ENCODE measurements at places on chromosomes 16 and 17.
A peak's percentile ranks its signal among the peaks of the same experiment; 100 is the strongest.

DNA sequence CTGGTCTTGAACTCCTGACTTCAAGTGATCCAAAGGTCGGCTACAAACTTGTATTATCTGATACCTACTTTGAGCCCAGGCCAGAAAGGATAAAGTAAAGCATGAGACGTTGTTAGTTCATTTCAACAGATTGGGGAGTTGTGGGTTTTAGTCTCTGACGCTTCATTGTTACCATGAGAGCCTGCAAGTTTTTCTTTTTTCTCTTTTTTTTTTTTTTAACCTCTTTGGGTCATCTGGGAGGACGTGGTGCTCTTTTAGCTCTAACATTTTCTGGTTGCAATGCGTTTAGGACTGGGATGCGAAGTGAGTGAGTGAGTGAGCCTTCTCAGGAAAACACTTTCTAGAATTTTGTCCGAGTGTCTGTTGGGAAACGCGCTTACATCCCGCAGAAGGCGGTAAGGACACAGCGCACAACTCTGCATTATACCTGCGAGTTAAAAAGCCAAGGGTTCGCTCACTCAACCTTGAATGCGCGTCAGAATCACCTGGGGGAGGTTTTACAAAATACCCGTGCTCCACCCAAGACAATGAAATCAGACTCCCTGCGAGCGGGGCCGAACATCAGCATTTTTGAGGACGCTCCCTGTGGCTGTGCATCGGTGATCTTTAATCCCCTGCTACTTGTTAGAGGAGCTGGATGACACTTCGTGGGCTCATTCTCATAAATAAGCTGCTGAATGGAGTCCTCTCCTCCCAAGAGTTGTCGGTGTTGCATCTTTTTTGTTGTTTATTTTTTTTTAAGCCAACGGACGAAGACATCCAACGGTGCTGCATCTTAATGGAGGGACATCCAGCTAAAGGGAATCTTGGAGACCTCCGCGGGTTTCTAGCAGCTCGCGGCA lies 629 bp upstream of the RNF135 start:
- DNase-seq: no peak

DNA sequence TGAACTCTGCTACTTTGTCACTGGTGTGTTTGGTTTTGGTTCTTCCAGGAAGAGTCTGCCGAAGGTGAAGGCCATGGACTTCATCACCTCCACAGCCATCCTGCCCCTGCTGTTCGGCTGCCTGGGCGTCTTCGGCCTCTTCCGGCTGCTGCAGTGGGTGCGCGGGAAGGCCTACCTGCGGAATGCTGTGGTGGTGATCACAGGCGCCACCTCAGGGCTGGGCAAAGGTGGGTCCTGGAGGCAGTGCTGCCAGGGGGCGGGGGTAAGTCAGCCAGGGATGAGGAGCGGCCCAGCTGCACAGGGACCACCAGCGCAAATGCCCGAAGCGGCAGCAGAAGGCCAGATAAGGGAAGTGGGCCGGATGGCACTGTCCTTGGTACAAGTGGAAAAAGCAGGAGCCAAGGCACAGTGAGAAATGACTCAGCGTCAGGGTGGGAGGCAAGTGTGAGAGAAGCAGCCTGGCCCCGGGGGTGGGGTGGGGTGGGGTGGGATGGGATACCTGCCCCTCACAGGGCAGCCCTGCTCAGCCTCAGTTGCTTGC lies 41.9 kb downstream of the TMEM11 start:
- no peak for DNase-seq

- no peak for DNase-seq
These were observed 39.8 kb downstream of the ABCA5 start for GRCh38 chr17:69287168-69287567.

DNA sequence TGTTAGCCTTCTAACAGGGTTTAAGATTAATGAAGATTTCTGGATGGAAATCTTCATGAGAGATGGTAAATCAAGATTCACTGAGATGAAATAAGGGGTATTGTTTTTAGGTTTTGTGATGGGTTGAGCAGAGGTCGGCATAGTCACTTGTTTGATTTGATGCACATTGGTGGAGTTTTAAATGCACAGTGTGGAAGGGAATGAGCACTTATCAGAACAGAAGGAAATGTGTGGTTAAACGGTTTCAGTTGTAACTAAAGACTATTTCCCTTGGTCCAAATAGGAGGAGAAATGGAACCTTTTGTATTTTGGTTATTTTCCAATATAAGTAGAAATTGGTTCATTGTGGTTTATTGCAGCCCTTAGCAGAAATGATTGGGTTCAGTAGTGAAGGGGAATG lies 34.1 kb downstream of the CBFB start:
- no peak for DNase-seq

GRCh38 chr16:67162506-67163163 lies 1.9 kb upstream of the HSF4 start:
- no peak for DNase-seq

GRCh38 chr17:2786176-2786881 lies 9.9 kb upstream of the RAP1GAP2 start:
- peak; percentile 36 for DNase-seq

DNA sequence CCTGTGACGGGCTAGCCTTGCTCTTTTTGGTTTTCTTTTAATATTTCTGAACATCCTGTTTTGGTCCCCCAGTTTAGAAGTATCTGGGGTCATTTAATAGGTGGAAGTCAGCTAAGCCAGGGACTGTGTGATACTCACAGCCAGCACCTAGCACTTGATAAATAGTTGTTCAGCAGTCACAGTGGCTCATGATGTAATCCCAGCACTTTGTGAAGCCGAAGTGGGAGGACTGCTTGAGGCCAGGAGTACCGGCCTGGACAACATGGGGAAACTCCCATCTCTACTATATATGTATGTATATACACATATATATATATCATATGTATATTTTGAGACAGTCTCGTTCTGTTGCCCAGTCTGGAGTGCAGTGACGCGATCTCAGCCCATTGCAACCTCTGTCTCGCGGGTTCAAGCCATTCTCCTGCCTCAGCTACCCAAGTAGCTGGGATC lies 1.8 kb upstream of the ZNRF1 start:
- DNase-seq: no peak

DNA sequence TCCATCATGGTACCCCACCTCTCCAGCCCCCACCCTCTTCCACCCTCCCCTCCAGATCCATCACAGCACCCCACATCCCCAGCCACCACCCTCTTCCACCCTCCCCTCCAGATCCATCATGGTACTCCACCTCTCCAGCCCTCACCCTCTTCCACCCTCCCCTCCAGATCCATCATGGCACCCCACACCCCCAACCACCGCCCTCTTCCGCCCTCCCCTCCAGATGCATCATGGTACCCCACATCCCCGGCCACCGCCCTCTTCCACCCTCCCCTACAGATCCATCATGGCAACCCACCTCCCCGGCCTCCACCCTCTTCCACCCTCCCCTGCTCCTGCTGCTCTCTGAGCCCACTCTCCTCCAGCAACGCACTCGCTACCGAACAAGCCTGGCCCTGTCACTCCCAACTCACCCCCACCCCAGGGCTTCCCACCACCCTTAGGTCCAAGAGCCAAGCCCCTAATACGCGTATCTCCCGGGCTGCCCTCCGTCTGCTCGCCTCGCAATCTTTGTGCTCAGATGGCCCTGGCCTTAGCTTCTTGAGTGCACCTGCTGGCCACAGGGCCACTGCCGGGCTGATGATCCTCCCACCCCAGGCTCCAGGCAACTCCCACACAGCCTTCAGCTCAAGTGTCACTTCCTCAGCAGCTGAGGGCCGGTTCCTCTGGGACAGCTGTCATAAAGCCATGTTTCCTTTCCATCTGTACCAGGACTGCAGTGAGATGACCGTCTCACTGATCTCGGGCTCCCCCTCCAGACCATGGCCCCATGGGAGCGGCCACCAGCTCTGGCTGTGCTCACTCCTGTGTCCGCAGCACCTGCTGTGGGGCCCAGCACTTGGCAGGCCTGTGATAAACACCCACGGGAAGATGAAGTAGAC lies 25.5 kb downstream of the KDM8 start:
- DNase-seq: no peak

DNA sequence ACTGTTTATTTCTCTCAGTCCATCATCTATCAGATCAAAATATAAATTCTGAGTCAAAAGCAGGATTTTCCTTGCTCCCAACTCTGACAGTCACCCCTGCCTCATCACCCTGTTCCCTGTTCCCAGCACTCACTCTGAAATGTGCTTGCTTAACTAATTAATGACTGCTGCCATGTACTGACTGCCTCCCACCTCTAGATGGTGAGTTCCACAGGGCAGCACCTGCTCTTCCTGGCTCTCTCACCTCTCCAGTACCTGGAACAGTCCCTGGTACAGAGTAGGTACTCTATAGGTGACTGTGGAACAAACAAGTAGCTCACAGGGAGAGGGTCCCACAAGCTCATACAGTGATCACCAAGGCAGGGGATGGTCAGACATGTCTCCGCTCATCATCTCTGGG lies 114.3 kb upstream of the C16orf82 start:
- no peak for DNase-seq

- DNase-seq: no peak
These were observed 516.8 kb downstream of the MAF start for GRCh38 chr16:79083508-79084299.

- DNase-seq: no peak
These were observed 3.3 kb upstream of the LAT start for GRCh38 chr16:28981517-28981916.

- no peak for DNase-seq
These were observed 85.9 kb upstream of the TBX2 start for GRCh38 chr17:61313461-61314326.

DNA sequence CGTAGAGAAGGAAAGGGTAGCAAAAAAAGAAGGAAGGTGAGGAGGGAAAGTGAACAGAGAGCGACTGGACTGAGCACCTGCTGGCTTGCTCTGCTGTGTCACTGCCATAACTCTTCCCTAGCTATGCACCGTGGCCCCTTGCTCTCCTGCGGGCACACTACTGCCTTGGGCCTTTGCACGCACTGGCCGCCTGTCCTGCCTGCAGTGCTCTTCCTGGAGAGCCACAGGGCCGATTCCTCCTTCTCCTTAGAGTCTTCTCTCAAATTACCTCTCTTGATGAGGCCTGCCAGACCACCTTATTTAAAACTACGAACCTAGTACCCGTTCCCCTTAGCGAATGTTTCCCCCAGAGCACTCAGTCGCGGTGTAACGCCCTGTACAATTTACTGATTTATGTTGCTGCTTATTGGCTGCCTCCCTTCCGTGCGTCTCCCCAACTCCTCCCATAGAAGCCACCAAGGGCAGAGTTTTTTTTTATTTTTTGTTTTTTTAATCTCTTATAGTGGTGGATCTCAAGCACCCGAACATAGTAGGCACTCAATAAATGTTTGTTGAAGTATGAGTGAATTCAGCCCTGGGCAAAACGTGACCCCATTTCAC lies 70.3 kb downstream of the RAI1 start:
- no peak for DNase-seq

GRCh38 chr16:67822511-67822910 lies 15.8 kb downstream of the TSNAXIP1 start:
- no peak for DNase-seq

- no peak for DNase-seq
These were observed 11.0 kb upstream of the DPEP1 start for GRCh38 chr16:89602273-89602951.

DNA sequence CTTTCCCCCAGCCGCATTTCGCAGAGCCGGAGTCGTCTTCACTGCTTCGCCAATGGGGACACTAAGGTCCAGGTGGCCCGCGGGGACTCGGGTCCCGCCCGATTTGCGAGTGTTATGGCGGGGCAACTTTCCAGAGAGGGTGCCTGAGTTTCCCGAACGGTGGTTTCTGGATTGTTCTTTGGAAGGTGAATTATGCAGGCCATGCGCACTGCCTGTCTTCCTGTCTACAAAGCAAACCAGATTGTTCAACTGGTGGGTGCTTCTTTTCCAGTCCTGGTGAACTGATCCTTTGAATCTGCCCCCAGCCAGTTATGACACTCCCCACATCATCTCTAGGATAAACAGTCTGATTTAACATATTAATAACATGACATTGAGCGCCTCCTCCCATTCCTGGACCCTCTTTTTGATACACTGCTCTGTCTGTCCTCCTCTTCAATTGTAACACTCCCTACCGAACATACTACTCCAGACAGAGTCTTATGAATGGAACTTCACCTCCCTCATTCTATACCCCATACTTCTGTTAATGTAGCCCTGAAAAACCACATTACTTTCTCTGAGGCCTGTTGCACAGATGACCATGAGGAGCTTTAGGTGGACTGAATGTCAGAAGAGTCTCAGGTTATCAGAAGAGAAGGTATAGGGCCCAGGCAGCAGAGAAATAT lies 159.0 kb downstream of the RAB11FIP4 start:
- no peak for DNase-seq

DNA sequence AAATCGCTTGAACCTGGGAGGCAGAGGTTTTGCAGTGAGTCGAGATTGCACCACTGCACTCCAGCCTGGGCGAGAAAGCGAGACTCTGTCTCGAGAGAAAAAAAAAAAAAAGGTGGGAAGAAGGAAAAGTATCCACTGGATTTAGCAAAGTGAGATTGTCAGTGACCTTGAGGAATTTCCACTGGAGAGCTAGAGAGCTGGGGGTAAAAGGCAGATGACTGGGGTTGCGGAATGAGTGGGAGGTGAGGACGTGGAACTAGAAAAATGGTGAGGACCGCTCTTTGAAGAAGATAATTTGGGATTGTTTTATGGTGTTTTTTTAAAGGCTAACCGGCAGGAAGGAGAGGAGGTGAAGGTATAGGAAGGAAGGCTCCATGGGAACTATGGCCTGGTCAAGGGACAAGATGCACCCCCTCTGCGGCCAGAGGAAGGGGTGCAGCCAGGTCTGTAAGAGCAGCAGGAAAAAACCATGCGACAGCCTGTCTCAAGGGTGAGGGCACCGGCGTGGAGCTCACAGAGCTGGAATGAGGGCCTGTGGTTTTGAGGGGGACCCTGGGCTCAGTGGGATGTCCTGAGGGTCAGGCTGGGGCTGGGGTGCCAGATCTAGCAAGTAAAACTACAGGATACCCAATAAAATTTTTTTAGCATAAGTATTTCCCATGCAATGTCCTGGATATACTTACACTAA lies 694 bp upstream of the MLST8 start:
- DNase-seq: no peak

DNA sequence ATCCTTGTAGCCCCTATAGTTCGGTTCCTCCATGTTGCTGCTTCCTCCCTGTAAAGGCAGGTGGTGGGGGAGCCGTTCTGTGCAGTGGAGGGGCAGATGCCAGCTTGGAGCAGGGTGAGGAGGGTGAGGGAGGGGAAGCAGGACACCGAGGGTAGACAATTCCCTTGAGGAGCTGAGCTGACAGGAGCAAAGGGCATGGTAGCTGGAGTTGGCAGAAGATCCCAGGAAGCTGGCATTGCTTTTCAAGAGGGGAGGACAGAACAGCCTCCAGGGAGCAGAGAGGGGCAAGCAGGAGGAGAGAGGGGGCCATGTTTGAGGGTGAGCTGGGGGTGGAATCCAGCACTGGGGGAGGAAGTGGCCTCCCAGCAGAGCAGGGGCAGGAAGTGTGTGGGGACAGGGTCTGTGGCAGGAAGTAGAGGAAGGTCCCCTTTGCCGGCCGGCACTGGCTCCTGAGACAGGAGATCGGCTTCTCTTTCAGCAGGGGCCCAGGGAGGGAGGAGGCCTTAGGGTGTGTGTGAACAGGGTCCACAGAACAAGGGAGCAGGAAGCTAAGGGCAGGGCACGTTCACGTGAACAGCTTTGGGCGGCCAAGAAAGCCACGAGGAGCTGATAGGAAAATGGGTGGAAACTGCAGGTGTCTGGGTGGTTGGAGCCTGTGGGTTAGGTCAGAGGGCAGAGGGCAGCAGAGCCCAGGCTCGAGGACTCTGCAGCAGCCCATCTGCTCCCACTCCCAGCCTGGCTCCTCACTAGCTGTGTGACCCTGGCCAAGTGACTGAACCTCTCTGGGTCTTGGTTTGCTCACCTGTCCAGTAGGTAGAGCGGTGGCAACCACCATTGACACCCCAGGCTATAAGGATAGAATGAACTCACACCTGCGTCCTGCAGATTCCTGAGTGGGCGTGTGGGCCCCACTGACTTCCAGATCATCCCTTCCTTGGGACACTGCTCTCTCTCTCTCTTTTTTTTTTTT lies 17.5 kb upstream of the SPNS2 start:
- DNase-seq: no peak

- no peak for DNase-seq
These were observed 609.2 kb downstream of the TOX3 start for GRCh38 chr16:51937771-51938170.

All from anterior cingulate cortex (tissue), 58 donors.